Lung (tissue), 17 donors: ENCODE measurements at places on chromosomes 6 and 20. TPM values are rescaled to one million over a fixed set of nuclear protein-coding genes. Genes with fewer than 3 reads are reported as not detected.
A peak's percentile ranks its signal among the peaks of the same experiment; 100 is the strongest.

- DNase-seq, result no peak
- H3K27me3 ChIP-seq, result no peaks in the 10 kb centered on the region
- H3K27ac ChIP-seq, result no peak overlapping the region
- peaks cover 5% of the 10 kb centered on the region for H3K4me1 ChIP-seq
- no peak overlapping the region for H3K4me3 ChIP-seq
Observed at GRCh38 chr20:33570743-33571142, 80.8 kb downstream of the CBFA2T2 start.

Gene TRIM40
- total RNA-seq, result 0.20 TPM

- no peak overlapping the region for H3K4me3 ChIP-seq
- H3K36me3 ChIP-seq, result no peaks in the 10 kb centered on the region
- H3K27me3 ChIP-seq, result no peaks in the 10 kb centered on the region
- no peaks in the 10 kb centered on the region for H3K4me1 ChIP-seq
- H3K27ac ChIP-seq, result no peak overlapping the region
Observed at GRCh38 chr6:94902974-94903628, 674.2 kb upstream of the MANEA start.

GRCh38 chr6:144447472-144447871 lies 162.3 kb downstream of the UTRN start:
- H3K4me1 ChIP-seq, result no peaks in the 10 kb centered on the region
- no peak overlapping the region for H3K27ac ChIP-seq
- H3K36me3 ChIP-seq, result peaks cover 15% of the 10 kb centered on the region
- DNase-seq, result no peak

DNA sequence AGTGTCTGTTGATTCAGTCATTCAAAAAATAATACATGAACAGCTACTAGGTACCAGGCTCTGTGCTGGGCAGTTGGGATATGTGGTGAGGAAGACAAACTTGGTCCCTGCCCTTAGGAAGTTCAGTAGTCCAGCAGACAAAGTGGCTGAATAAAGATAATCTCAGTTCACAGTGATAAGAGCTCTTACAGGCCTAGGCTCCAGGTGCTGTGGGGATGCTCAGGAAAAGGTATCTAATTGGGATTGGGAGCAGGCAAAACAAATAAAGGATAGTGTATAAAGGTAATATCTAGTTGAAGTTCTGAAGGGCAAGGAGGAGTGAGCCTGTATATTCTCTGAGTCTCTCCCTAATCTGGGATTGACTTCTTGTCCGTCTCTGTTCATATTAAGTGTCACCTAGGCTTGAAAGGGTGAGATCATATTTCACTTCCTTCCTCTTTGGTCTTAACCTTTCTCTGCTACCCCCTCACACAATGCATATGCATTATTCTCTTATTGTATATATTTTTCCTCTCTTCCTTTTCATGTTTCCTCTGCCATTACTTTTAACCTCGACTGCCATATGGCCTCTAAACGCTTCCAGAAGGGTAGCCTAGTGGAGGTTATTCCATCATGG lies 13.5 kb downstream of the PTPN1 start:
- H3K27me3 ChIP-seq, result no peaks in the 10 kb centered on the region
- H3K36me3 ChIP-seq, result peaks cover 7% of the 10 kb centered on the region
- DNase-seq, result no peak
- no peak overlapping the region for H3K27ac ChIP-seq

DNA sequence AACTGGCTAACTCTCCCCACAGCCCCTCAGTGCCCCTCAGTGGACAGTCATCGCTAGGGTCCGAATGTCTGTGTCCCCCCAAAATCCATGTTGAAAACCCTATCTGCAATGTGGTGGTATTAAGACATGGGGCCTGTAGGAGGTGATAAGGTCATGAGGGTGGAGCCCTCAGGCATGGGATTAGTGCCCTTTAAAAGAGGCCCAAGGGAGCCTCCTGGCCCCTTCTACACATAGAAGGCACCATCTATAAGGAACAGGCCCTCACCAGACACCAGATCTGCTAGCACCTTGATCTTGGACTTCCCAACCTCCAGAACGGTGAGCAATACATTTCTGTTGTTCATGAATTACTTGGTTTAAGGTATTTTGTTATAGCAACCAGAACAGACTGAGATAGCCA lies 6.7 kb upstream of the TRAF3IP2 start:
- DNase-seq, result no peak
- no peak overlapping the region for H3K27ac ChIP-seq
- H3K27me3 ChIP-seq, result no peaks in the 10 kb centered on the region
- H3K4me3 ChIP-seq, result no peak overlapping the region
- no peaks in the 10 kb centered on the region for H3K36me3 ChIP-seq
- H3K4me1 ChIP-seq, result peaks cover 2% of the 10 kb centered on the region

DNA sequence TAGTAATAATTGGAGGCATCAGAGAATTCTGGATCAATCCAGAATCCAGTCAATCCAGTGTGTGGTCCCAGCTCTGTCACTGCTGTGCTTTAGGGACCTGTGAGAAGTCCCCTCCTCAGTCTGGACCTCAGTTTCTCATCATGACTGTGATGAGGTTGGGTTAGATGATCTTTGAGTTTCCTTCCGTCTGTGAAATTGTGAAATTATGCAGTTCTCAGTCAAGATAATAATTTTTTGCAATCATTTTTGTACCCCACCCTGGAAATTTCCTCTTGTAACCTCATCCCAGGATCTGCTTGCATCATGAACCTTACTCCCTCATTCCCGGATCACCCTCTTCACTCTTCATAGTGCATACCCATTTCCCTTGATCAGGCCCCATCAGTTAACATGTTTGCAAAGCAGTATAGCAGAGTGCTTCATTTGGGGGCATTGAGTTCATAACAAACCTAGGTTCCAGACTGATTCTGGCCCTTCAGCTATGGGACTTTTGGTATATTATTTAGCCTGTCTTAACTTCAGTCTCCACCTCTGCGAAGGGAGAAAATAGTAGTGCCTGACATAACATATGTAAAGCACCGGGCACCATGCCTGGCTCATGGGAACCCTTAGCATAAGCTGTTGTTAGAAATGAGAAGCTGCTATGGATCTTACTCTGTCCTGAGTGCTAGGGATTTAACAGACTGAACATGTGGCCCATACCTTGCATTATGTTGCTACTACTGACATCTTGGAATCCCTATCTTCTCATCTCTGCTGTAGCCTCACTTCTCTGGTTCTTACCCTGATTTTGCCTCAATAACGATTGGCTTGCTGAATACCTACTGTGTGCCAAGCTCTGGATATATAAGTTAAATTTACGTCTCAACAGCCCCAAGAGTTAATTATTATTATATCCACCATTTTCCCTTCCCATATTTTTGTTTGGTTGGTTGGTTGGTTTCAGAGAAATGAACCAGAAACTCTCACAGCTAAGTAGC lies 1.3 kb downstream of the ZNF76 start:
- H3K27ac ChIP-seq, result peak overlapping the region; percentile 98
- no peaks in the 10 kb centered on the region for H3K36me3 ChIP-seq
- no peak for DNase-seq
- peaks cover 15% of the 10 kb centered on the region for H3K4me1 ChIP-seq

DNA sequence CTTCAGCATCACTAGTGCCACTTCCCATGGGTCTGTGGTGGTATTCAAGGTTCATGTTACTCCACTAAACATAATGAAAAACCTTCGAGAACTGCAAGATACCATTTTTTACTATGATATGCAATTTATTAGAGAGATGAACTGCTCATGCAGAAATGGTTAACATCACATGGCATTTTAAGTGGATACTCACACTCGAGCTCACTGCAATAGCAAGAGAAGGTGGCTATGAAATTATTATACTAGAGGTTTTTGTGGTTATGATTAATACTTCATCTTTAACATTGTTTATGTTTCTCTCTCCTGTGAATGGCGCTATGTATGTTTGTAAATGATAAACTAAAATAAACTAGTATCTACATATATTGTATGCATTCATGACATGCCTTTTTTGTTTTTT lies 35.1 kb downstream of the SCAF8 start:
- H3K4me3 ChIP-seq, result no peak overlapping the region
- no peaks in the 10 kb centered on the region for H3K36me3 ChIP-seq
- DNase-seq, result no peak
- no peaks in the 10 kb centered on the region for H3K27me3 ChIP-seq
- peaks cover 7% of the 10 kb centered on the region for H3K4me1 ChIP-seq

- no peaks in the 10 kb centered on the region for H3K4me1 ChIP-seq
- H3K36me3 ChIP-seq, result no peaks in the 10 kb centered on the region
- H3K4me3 ChIP-seq, result peak within 1 kb of the TSS; percentile 77
- DNase-seq, result peak; percentile 46
- peak within 1 kb of the TSS; percentile 96 for H3K27ac ChIP-seq
- no peaks in the 10 kb centered on the region for H3K27me3 ChIP-seq
Observed at GRCh38 chr6:138107078-138107751, at the start of gene PERP. TSS of gene PERP (minus strand) at chr6:138107419. CDS start at chr6:138107340, 79 bp downstream.

Gene GABRR1
- total RNA-seq, result not detected

Gene HLA-DRA
- total RNA-seq, result 421 TPM
